Activated naive CD4-positive, alpha-beta T cell (primary cell): ENCODE measurements at places on chromosomes 3 and 15.

- no peak for DNase-seq
These were observed 3.2 kb upstream of the PXYLP1 start for GRCh38 chr3:141228395-141228794.

DNA sequence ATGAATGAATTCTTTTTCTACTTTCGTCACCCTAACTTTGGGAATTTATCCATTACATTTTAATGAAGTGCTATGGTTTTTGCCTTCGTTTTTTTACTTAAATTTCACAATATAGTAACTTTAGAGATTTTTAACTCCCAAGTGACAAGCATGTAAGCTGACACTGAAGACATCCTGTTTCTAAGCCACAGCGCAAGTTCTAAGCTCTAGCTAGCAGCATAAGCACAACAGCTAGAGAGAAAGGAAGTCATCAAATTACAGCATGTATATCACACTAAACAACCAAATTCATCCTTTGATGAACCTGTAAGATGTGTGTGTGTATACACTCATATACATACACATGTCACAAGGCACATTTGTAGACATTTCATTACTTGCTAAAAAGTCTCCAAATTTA, 119.3 kb downstream of the P3H2 start:
- no peak for DNase-seq

DNA sequence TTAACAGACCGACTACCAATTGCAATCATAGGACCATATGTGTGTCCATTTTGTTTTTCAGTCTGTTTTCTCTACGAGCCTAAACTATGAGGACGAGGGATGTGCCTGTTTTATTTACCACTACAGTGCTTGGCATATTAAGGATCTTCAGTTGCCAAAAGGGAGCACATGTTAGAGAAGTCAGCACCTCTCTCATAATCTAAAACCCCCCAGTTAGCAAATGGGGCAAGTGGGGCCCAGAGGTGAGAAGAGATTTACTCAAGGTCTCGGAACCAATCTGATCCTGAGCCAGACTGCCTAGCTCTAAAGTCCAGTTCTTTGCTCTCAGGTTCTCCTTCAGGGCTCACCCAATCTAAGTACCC, 578 bp upstream of the PODXL2 start:
- DNase-seq = no peak

DNA sequence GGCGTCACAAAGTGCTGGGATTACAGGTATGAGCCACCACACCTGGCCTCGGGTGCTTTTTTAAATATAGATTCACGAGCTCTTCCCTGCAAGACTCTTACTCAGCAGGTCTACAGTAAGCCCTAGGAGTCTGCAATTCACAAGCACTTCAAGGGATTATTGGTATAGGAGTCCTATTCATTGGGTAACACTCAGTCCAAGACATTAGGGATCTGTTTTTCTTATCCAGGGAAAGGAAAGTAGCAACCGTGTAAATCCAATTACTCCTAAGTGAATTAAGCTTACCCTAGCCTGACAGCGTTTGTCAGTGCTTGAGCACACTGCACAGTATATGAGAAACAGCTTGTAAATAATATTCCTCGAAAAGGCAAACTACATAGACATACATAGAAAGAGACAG, 109.9 kb downstream of the SENP2 start:
- DNase-seq = no peak

- DNase-seq = no peak
These were observed 100.8 kb upstream of the LIPC start for GRCh38 chr15:58330741-58331559.
